Foreskin fibroblast (primary cell): ENCODE measurements at places on chromosomes 16 and 17.

DNA sequence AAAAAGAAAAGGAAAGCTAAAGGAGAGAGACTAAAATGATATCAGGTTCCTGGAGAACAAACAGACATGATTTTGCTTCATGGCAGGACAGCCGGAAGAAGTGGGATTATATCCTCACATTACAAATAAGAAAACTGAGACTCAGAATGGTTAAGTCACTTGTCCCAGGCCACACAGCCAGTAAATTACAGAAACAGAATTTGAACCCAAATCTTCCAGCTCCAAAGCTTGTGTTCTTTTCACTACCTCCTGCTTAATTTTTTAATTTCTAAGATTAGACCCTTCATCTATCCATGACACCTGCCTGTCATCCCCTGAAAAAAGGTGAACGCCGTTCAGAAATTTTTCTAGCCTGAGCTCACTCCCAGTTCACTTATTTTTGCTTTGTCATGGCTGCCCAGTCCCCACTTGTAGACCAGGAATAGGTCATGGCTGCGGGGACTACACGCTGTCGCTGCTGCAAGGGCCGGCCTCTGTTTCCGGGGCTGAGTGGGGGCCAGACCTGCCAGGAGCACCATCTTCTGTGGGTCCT is 36.1 kb downstream of the MAPT start:
- DNase-seq, result no peak

- peak; percentile 8 for DNase-seq
Measured at GRCh38 chr16:27920391-27920891, 143.1 kb downstream of the GSG1L start.

GRCh38 chr16:50602126-50602525 is 53.9 kb downstream of the NKD1 start:
- DNase-seq, result no peak

GRCh38 chr16:65285128-65286048 is 163.5 kb upstream of the CDH11 start:
- no peak for DNase-seq

- no peak for DNase-seq
Measured at GRCh38 chr17:80982426-80982974, 9.1 kb upstream of the CHMP6 start.
